Panc1 (cell line): ENCODE measurements at places on chromosomes 6 and 20. TPM values are rescaled to one million over a fixed set of nuclear protein-coding genes. Genes with fewer than 3 reads are reported as not detected.

The ALDH8A1 gene
- total RNA-seq = not detected

The FOXF2 gene
- 12.7 TPM for total RNA-seq

The NT5E gene
- total RNA-seq = 58.4 TPM

The EFCAB8 gene
- 1.1 TPM for total RNA-seq

The MSH5 gene
- 38.1 TPM for total RNA-seq

The GABBR1 gene
- 11.9 TPM for total RNA-seq
